Karpas-422 (cell line): ENCODE measurements at places on chromosomes 7 and 10.

GRCh38 chr10:61609701-61610100 lies 53.0 kb upstream of the CABCOCO1 start:
- no peak for DNase-seq
- no peaks in the 10 kb centered on the region for H3K36me3 ChIP-seq

- DNase-seq = no peak
- no peaks in the 10 kb centered on the region for H3K27me3 ChIP-seq
- H3K4me1 ChIP-seq = peaks cover 22% of the 10 kb centered on the region
- H3K27ac ChIP-seq = no peak overlapping the region
- H3K36me3 ChIP-seq = no peaks in the 10 kb centered on the region
Measured at GRCh38 chr10:125782616-125783015, 7.0 kb upstream of the MMP21 start.

GRCh38 chr7:46607176-46607575 lies 686.1 kb upstream of the IGFBP3 start:
- no peaks in the 10 kb centered on the region for H3K27me3 ChIP-seq
- no peaks in the 10 kb centered on the region for H3K36me3 ChIP-seq
- no peak overlapping the region for H3K27ac ChIP-seq
- no peaks in the 10 kb centered on the region for H3K4me1 ChIP-seq

- H3K36me3 ChIP-seq = no peaks in the 10 kb centered on the region
- DNase-seq = no peak
- H3K27me3 ChIP-seq = no peaks in the 10 kb centered on the region
- no peaks in the 10 kb centered on the region for H3K4me1 ChIP-seq
- H3K4me3 ChIP-seq = no peak overlapping the region
Measured at GRCh38 chr10:25701652-25702051, 232.4 kb upstream of the MYO3A start.

DNA sequence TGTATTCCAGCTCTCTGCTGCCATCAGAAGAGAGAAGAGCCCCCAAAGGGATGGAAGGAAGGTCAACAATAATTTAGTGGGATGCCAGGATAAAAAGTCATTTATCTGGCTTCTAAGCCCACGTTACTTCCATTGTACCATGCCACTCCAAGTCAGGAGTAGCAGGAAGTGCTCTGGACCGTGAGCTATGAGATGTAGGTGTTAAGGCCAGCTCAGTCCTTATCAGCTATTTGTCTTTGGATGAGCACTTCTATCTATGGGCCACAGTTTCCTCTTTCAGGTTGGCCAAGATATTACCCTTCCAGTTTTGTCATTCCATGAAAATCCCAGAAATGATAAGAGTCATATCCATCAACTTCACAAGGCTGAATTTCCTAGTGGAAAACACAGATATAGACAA lies 119.4 kb upstream of the CACUL1 start:
- DNase-seq = no peak
- no peak overlapping the region for H3K4me3 ChIP-seq
- H3K36me3 ChIP-seq = no peaks in the 10 kb centered on the region
- no peak overlapping the region for H3K27ac ChIP-seq

DNA sequence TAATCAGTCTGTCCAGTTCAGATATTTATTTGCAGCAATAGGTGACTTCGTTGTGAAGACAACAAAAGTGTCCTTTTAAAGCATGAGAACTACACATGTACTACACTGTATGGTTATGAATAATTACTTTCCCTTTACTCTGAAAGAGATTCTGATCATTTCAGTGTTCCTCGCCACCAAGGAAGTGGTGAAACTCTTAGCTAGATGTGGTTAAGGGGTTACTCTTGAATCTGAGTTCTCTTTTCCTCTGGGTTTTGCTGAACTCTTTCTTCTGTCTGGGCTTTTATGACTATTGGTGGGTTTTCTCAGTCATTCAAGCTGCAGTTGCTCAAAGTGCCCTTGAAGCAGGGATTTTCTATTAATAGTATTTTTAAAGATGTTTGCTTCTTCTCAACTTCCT lies 127.9 kb upstream of the SEM1 start:
- no peak overlapping the region for H3K4me3 ChIP-seq
- H3K4me1 ChIP-seq = no peaks in the 10 kb centered on the region
- H3K27ac ChIP-seq = no peak overlapping the region
- no peak for DNase-seq

- H3K36me3 ChIP-seq = no peaks in the 10 kb centered on the region
- no peak overlapping the region for H3K27ac ChIP-seq
- no peaks in the 10 kb centered on the region for H3K4me1 ChIP-seq
- no peak overlapping the region for H3K4me3 ChIP-seq
Measured at GRCh38 chr7:134865001-134865845, 85.8 kb downstream of the CALD1 start.

GRCh38 chr10:92291921-92292845 lies 1.2 kb downstream of the MARCHF5 start:
- H3K4me3 ChIP-seq = peak overlapping the region; percentile 87
- no peaks in the 10 kb centered on the region for H3K36me3 ChIP-seq
- H3K27ac ChIP-seq = peak overlapping the region; percentile 54; the same call in 1 of the 2 replicates
- H3K27me3 ChIP-seq = no peaks in the 10 kb centered on the region
- DNase-seq = peak; percentile 64

DNA sequence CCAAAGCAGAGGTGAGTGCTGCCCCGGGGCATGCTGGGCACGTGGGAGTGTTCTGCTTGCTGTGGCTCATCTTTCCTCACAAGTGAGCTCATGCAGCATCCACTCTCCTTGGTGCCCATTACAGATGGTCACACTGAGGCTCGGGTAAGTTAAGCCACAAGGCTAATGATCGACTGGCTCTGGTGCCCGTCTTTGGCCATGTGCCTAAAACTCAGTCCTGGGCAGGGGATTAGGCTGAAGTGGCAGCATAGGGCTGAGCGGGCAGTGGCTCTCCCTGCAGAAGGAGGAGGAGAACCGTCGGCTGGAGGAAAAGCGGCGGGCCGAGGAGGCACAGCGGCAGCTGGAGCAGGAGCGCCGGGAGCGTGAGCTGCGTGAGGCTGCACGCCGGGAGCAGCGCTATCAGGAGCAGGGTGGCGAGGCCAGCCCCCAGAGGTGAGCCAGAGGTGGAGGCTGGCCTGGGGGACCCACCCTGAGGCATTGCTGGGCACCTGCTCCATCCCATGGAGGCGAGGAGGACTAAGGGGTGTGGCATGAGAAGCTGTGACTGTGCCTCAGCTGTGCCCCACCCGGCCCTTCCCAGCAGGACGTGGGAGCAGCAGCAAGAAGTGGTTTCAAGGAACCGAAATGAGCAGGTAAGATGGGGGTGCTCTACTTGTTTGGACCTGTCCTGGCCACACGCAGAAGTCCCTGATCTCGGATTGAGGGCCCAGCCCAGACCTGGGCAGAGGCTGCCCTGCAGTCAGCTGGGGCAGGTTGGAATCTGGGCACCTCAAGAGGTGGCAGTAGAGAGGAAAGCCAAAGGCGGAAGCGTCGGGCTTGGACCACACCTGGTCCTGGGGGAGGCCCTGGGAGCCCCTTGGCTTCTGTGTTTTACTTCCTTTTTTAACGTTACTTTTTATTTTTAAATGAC lies 7.3 kb downstream of the PGAM2 start:
- H3K27me3 ChIP-seq = no peaks in the 10 kb centered on the region
- H3K27ac ChIP-seq = peak overlapping the region; percentile 99
- H3K4me3 ChIP-seq = peak overlapping the region; percentile 58
- peak; percentile 90 for DNase-seq
- H3K36me3 ChIP-seq = peaks cover 49% of the 10 kb centered on the region

DNA sequence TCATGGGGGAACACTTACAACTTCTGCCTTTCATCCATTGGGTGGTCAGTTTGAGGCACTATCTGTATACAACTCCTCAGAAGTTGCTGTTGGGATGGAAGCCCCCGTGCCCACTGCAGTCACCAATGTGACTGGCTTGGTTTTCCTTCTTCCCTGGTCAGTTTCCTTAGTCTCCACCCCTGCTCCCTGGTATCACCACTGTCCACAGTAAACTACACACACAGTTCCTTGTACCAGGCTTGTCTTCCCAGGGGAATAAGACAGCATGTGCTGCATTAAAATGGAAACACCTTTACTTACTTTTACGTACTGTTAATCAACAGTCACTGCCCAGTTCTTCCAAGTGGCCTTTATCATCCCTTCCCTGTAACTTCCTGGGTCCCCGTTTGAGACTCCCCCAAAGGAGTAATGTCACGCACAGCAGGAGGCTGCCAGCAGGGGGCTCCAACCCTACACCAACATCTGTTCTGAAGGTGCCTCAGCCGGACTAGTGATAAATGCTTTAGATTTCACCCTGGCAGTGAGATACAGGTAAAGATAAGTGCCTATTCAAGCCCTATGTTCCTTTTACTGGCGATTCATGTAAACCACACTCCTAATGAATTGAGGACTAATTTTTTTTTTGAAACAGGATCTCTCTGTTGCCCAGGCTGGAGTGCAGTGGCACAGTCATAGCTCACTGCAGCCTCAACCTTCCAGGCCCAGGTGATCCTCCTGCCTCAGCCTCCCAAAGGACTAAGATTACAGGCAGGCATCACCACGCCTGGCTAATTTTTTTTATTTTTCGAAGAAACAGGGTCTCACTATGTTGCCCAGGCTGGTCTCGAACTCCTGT lies 45.3 kb upstream of the PIK3AP1 start:
- H3K4me3 ChIP-seq = peak overlapping the region; percentile 43; the same call in 1 of the 2 replicates
- H3K27me3 ChIP-seq = no peaks in the 10 kb centered on the region
- H3K4me1 ChIP-seq = peaks cover 33% of the 10 kb centered on the region
- peak overlapping the region; percentile 99 for H3K27ac ChIP-seq

DNA sequence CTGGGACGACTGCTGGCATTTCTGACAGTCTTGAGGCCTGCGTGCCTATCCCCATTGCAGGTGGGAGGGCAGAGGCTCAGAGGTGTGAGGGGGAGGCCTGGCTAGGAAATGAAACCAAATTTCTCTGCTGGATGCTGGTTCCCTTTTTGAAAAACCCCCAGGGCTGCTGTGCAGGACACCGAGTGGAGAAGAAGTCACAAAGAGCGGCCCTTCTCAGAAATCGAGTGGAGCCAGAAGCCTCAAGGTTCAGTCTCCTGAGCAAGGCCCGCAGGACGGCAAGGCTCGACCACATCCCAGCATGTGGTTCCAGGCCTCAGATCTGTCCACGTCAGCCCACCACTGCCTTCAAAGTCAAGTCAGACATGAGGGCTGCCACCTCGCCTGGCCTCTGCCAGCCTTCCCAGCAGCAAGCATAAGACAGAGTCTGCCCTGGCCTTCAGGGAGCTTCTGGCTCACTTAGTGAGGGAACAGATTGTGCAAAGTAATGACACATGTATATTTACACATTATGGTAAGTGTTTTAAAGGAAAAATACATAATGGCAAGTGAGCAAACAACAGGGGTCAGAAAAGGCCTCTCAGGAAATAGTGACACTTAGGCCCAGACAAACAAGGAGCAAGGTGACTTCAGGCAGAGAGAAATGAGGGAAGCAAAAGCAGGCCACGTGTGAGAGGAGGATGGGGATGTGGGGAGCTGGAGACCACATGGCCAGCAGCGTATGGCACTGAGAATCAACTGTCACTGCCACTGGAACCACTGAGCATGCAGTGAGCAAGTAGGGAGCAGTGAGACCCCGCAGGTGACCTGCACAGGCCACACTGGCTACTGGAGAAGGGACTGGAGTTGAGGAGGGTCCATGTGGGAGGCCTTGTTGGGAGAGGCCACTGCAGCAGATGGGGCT lies 86.7 kb downstream of the ARHGAP22 start:
- H3K4me1 ChIP-seq = no peaks in the 10 kb centered on the region
- no peak for DNase-seq
- no peak overlapping the region for H3K27ac ChIP-seq
- H3K4me3 ChIP-seq = no peak overlapping the region
- H3K36me3 ChIP-seq = no peaks in the 10 kb centered on the region

- no peaks in the 10 kb centered on the region for H3K36me3 ChIP-seq
- H3K27ac ChIP-seq = no peak overlapping the region
- DNase-seq = no peak
- no peaks in the 10 kb centered on the region for H3K27me3 ChIP-seq
Measured at GRCh38 chr7:132441935-132442334, 134.3 kb downstream of the PLXNA4 start.

- H3K27ac ChIP-seq = no peak overlapping the region
- H3K4me1 ChIP-seq = no peaks in the 10 kb centered on the region
- DNase-seq = no peak
- H3K36me3 ChIP-seq = no peaks in the 10 kb centered on the region
- H3K4me3 ChIP-seq = no peak overlapping the region
Measured at GRCh38 chr7:89002981-89003956, 207.7 kb upstream of the TEX47 start.

GRCh38 chr10:71459513-71459912 lies 62.8 kb downstream of the CDH23 start:
- no peaks in the 10 kb centered on the region for H3K4me1 ChIP-seq
- H3K36me3 ChIP-seq = no peaks in the 10 kb centered on the region
- H3K27me3 ChIP-seq = no peaks in the 10 kb centered on the region
- H3K27ac ChIP-seq = no peak overlapping the region

- no peak overlapping the region for H3K27ac ChIP-seq
- no peaks in the 10 kb centered on the region for H3K27me3 ChIP-seq
- H3K4me1 ChIP-seq = no peaks in the 10 kb centered on the region
Measured at GRCh38 chr10:5910323-5911100, 20.5 kb downstream of the FBH1 start.

- DNase-seq = no peak
- H3K4me3 ChIP-seq = no peak overlapping the region
- no peaks in the 10 kb centered on the region for H3K27me3 ChIP-seq
- H3K4me1 ChIP-seq = no peaks in the 10 kb centered on the region
- no peak overlapping the region for H3K27ac ChIP-seq
Measured at GRCh38 chr10:98252464-98252863, 15.5 kb downstream of the LOXL4 start.
